ENCODE measurements at places on chromosomes 1 and 21.
A peak's percentile ranks its signal among the peaks of the same experiment; 100 is the strongest.

DNA sequence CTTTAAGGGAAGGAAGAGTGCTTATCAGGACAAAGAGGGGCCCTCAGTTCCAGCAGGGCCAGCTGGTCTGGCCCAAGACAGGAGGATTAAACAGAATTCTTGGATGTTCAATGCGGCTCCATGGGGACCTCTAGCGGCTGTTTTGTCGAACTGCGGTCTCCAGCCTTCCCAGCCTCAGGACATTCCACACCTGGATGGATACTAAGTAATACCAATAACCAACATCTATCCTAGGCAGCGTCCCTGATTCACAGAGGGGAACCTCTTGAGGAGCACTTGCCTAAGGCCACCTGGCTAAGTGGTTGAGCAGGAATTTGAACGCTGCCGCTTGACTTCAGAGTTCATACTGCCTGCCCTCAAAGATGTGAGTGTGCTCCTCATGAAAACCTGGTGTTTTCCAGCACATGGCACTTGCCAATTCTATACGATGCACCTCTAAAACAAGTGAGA lies 15.5 kb upstream of the CD247 start:
- peak; percentile 9 for DNase-seq

DNA sequence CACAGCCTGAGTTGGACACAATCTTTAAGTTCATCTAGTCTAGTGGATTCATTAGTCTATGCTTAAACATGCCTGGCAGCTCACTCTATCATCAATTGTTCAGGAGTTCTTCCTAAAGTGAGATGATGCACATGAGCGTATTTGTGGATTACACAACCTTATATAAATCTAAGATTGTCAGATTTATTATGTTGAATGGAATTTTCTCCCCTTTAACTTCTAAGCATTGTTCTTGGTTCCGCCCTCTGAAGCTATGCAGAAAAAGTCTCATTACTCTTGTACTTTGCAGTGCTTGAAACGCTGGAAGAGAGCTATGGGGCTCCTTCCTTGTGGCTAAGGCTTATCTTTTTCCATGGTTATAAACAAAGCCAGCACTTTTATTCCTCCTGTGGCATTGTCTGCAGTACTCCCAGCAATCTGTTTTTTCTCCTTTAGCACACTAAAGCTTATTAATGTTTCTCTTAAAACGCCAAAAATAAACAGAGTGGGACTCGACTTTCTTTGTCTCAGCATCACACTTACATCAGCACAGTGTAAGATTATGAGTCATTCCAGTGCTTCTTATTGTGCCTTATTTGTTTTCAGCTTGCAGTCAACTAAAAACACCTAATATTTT lies 316.8 kb upstream of the CAMK1G start:
- no peak for DNase-seq

- DNase-seq: no peak
These were observed 3.0 kb downstream of the ERG start for GRCh38 chr21:38495242-38495641.

- DNase-seq: no peak
These were observed 526.3 kb downstream of the PTPRU start for GRCh38 chr1:29762635-29763034.

DNA sequence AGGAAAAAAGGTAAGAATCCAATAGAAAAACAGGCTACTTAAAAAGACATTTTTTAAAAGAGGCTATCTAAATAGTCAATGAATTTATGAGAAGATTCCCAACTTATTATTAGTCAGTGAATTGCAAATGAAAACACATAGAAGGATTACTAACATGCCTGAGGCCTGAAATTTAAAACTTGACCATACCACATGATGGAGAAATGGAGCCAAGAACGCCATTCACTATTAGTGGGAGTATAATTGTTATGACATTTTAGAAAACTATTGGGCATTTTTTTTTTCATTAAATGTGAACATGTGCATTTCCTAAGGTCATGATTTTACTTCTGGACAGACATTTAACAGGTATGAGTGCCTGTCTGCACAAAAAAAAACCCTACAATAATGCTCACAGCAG lies 24.8 kb upstream of the OR2B11 start:
- DNase-seq: no peak

- peak; percentile 38 for DNase-seq
These were observed 49.7 kb upstream of the RCC2 start for GRCh38 chr1:17488995-17489767.

DNA sequence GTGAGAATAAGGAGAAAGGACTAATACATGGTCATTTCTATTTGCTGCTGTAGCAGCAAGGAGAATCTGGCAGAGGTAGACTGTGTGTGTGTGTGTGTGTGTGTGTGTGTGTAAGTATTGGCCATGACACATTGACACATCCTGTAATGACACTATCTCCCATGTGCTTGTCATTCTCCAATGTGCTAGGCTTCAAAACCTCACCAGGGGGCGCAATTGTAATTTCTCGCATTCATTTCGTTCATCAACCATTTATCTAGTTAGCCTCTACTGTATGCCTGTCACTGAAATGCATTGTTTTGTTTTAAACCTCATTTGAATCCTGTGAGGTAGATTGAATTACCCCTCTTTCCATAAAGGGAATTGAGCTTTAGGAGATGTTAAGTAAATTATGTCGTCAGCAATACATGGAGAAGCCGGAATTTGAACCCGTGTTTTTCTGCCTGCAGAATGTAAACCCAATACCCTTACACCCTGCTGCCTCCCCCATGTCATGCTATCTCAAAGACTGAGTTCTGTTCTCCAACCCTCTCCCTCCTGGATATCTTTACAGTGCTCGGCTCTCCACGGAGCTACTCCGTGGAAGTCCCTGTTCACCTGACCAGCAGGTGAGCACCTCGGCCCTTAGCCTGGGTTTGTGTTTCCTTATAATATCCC lies 100.8 kb downstream of the UCK2 start:
- peak; percentile 24 for DNase-seq

DNA sequence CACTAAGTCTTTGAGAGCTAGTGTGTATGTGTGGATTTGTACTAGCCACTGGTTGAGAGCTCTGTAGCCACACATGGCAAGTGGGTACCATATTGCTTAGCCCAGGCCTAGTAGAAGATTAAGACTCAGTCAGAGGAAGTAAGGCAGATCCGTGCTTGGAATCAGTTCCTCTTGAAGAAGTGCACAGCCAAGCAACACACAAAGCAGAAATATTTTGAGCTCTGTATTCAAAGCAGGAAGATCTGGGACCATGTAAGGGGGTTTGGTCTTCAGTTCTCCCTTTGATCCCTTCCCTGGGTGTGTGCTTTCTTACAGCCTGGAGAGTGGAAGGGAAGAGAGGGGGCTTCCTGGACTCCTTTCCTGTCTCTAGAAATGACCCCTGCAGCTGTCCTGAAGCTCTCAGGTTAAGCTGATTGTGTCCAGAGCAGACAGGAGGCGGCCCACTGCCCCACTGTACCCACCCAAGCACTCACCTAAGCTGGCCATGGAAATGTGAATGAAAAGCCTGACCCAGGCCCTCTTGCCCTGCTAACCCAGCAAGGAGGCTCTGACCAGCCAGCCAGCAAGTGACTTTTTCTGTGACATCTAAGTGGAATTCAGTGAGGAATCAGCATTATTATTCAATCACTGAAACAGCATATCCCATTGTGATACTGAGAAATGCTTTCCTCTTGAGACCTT lies 3.6 kb downstream of the ETS2 start:
- no peak for DNase-seq

- DNase-seq: no peak
These were observed 20.3 kb downstream of the RSPH1 start for GRCh38 chr21:42475526-42476387.

GRCh38 chr1:155911156-155912055 lies at the start of gene RIT1:
Gene RIT1, minus strand, starts transcription at chr1:155911349. Its CDS starts 588 bp downstream, at chr1:155910761.
- no peak for DNase-seq

DNA sequence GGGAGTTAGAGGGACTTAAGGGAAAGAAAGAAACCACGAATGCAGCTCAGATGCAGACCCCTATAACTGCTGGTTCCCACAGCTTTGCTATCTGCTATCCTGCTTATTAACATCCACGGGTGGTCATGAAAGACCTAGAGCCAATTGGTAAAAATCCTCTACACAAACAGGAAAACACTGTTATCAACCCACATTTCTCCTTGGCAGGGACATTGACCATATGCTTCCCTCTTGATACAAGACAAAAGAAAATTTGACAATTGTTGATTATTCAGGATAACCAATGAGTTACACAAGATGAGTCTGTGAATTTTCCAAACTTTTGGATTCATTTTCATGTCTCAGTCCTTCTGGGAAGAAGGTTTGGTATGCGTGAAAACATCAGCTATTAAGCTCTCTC lies 90.4 kb downstream of the TIAM1 start:
- no peak for DNase-seq

DNA sequence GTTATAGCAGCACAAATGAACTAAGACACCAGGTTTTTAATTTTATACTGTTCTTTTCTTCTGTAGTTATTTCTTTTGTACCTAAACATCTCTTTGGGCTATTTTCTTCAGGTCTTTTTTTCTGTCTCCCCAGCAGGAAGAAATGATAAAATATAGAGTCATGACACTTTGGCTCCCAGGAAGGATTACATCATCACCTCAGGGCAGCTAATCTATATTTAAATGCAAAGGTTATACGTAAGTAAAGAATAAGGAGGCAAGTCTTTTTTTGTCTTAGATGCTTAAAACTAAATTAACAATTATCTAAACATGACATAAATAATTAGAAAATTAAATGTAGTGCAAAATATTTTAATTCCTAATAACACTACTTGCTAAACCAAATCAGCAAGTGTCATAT lies 57.0 kb downstream of the WARS2 start:
- no peak for DNase-seq

- no peak for DNase-seq
These were observed 842.0 kb upstream of the ADAMTS5 start for GRCh38 chr21:27808923-27809322.

DNA sequence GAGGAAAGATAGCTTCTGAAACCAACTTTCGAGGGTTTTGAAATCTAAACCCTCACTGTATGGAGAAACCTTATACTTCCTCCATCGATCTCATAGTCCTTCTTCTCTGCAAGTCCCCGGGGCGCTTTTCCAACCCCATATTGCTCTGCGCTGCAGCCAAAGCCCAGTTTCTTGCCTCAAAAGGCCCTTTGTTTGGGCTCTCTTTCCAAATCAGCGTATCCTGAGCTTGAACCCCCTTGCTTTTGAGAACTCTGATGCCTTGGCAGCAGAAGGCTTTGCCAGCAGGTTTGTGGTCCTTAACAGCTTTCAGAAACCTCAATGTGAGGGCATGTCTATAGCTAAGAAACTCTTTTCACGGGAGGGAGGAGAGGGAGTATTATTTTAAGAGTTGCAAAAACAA lies 21.6 kb downstream of the PLPP3 start:
- no peak for DNase-seq

- no peak for DNase-seq
These were observed 21.6 kb downstream of the ENO1 start for GRCh38 chr1:8856689-8857412.

GRCh38 chr1:154344977-154345837 lies 19.9 kb downstream of the ATP8B2 start:
- no peak for DNase-seq

GRCh38 chr1:184820956-184821355 lies 66.3 kb upstream of the EDEM3 start:
- DNase-seq: no peak

DNA sequence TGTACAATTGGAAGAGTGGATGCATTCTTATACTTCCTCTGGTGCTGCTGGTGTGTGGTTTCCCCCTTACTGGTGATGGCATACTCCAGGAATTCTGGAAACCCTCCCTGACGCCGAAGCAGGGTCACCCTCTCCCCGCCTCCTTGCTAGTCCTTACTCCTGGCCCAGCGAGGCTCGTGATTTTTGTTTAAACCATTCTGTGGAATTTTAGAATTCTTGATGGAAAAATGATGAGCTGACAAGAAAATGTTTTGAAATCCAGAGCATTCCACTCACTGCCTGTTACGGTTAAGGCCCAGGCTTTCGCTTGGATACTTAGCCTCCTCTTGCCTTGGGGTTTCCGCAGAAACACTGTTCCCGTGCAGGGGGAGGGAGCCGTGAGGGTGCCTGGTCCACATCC lies 41.1 kb downstream of the IL6R start:
- peak; percentile 82 for DNase-seq

- no peak for DNase-seq
These were observed 13.6 kb downstream of the THAP3 start for GRCh38 chr1:6638226-6638625.

DNA sequence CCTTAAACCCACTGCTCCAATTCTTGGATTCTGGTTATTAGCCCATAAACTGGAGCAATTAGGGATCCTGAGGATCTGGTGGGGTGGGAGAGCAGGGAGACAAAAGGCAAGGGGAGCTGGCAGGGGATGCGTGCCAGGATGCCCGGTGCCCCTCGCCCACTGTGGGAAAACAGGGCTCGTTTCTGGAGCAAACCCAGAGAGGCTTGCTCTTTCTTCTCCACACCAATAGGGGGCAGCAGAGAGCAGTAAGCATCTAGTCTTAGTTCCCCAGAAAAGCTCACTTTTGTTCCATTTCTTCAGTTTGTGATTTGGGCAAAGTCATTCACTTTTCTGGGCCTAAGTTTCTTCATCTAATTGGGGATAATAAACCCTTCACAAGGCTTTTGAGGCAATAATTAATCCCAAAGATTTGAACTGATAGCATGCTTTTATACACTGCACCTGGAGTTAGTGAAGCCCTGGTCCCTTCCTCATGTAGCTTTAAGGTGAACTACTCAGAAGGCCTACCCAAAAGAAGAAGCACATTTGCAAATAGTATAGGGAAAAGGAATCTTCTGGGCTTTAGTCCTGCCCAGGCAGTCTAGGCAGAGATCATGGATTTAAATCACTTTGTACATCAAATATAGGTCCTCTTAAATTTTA lies 160.6 kb upstream of the USP24 start:
- no peak for DNase-seq

GRCh38 chr1:20484519-20485462 lies 1.2 kb downstream of the CAMK2N1 start:
- DNase-seq: no peak

GRCh38 chr1:3814065-3814464 lies 17.8 kb upstream of the LRRC47 start:
- DNase-seq: no peak

DNA sequence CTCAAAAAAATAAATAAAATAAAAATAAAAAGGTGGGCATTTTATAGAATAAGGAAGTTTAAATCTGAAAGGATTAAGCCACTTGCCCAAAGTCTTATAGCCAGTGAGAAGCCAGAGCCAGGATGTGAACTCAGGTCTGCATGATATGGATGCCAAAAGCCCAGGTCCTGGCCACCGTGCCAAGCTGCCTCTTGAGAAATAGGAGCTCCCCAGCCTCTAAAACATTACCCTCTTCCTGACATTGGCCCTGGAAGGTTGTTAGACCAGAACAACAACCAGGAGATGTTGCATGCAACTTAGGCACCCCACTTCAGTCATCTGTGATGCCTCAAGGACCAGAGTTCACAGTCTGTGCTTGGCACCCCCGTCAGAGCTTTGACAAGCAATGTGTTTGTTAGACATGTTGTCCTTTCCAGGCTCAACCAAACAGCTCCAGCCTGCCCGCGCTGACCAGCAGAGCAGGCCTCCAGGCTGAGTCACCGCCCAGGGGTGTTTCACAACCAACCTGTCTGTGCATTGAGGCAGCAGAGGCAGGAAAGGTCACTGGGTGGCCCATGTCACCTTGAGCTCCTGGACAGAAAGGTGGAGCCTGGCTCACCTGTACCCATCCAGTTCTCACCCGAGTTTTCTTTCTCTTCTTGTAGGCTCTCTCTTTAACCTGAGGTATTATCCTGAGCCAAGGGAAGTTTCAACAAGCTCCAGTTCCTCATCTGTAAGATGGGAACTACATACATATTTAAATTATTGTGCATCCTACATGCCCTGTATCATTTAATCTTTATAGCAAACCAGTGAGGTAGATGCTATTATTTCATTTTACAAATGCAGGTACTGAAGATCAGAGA lies 14.9 kb upstream of the MED18 start:
- DNase-seq: no peak
